H1 (cell line): ENCODE measurements at places on chromosomes 4 and X. TPM values are rescaled to one million over a fixed set of nuclear protein-coding genes. Genes with fewer than 3 reads are reported as not detected.

TKTL2 gene
- total RNA-seq, result not detected in 2 replicates

EDA2R gene
- total RNA-seq, result 5.0 and 5.1 TPM in 2 replicates

DNA sequence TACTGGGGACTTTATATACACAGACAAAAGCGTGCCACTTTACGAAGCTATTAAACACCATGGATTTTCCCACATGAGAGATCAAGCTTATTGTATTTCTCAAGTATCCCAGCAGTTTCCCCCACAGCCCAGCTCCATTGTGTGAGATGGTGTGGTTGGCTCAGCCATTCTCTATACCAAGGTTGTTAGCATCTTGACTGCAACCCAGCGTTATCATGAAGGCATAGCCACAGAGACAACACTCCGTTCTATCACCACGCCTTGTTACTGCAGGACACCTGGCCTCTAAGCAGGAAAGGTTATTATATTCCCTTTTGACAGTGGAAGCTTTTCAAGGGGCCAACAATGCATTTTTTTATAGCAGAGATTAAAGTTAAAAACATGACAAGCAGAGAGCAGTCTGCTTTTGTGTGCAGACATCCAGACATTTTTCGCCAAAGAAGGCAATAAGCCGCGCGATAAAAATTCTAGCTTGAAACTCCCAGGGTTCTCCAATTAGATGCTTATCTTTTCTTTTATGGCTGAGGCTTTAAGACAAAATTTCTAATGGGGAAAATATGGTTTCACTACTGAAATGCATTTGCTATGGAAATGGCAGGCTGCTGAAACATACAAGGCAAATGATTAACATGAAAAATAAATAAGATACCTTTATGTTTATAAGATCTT is 206.1 kb downstream of the MID1 start:
- H3K4me3 ChIP-seq, result no peak overlapping the region
- no peaks in the 10 kb centered on the region for H3K36me3 ChIP-seq
- no peak overlapping the region for H3K27ac ChIP-seq

DNA sequence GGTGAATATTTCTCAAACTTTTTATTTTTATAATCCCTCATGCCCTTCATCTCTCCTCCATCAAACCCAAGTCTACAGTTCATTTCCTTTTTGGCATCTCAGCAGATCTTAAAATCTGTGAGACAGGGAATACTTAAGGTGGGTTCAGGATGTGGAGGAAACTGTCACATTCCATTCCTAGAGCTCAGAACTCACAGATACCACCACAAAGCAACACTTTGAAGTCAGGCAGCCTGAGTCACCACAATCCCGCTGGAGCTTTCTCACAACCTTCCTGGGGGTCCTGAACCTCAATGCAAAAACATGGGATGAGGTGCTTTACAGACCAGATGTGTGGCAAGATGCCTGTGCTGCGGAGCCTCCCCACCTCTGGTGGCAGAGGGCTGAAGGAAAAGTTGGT is 63.2 kb downstream of the HHIP start:
- no peak for DNase-seq
- no peaks in the 10 kb centered on the region for H3K36me3 ChIP-seq
- no peak overlapping the region for H3K27ac ChIP-seq
- no peak overlapping the region for H3K4me3 ChIP-seq

GRCh38 chr4:79155336-79155735 is 170.5 kb downstream of the NAA11 start:
- H3K4me1 ChIP-seq, result no peaks in the 10 kb centered on the region
- H3K27ac ChIP-seq, result no peak overlapping the region
- no peaks in the 10 kb centered on the region for H3K36me3 ChIP-seq
- H3K4me3 ChIP-seq, result no peak overlapping the region
- no peaks in the 10 kb centered on the region for H3K27me3 ChIP-seq

GRCh38 chr4:111977419-111977965 is 167.8 kb upstream of the FAM241A start:
- H3K4me1 ChIP-seq, result no peaks in the 10 kb centered on the region
- no peak overlapping the region for H3K4me3 ChIP-seq
- no peaks in the 10 kb centered on the region for H3K27me3 ChIP-seq
- no peak for DNase-seq
- no peaks in the 10 kb centered on the region for H3K36me3 ChIP-seq
- H3K27ac ChIP-seq, result no peak overlapping the region

ERAS gene
- total RNA-seq, result not detected in 2 replicates

DNA sequence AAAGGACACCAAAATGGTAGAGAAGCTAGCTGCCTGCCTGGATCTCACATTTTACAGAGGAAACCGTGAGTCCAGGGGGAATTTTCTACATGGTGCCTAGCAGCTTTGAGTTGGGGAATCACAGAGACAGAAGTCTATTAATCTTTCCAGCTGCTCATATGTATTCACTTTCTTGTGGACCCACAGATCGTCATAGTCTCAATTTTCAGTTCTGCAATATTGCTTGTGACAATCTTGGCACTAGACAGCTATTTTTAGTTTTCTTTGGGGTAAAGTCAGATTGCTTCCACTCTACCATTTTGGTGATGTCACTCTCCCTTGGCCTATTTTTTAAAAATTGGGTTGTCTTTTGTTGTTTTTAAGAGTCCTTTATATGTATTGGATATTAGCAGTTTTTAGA is 233.4 kb upstream of the STK26 start:
- peaks cover 9% of the 10 kb centered on the region; the same call in 1 of the 2 replicates for H3K36me3 ChIP-seq
- no peak for DNase-seq
- H3K4me1 ChIP-seq, result no peaks in the 10 kb centered on the region
- H3K27ac ChIP-seq, result no peak overlapping the region
- no peaks in the 10 kb centered on the region for H3K27me3 ChIP-seq

DNA sequence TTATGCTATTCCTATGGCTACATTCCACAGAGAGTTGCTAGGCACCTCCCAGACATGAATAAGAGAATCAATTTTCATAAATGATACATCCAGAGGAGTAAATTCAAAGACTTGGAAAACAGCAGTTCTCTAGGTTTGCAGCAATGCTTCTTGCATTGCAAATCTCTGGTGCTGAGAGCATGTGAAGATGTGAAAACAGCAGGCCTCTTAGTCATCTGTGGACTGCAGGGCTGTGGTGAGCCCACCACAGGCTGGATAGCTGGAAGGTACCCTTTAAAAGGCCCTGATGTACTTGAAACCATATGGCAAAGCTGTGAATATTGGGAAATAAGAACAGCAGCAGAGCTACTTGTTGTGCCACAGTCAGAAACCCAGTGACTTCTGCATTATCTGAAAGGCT is 2135.9 kb downstream of the ARAP2 start:
- no peak overlapping the region for H3K27ac ChIP-seq
- no peak for DNase-seq
- no peak overlapping the region for H3K4me3 ChIP-seq
- no peaks in the 10 kb centered on the region for H3K4me1 ChIP-seq

- H3K27me3 ChIP-seq, result no peaks in the 10 kb centered on the region
- no peak for DNase-seq
- H3K27ac ChIP-seq, result no peak overlapping the region
These were observed 22.4 kb downstream of the MAP7D3 start for GRCh38 chrX:136228839-136229207.

GRCh38 chrX:97398030-97398551 is 514.4 kb downstream of the RPA4 start:
- DNase-seq, result no peak
- peaks cover 2% of the 10 kb centered on the region; the same call in 1 of the 2 replicates for H3K4me1 ChIP-seq
- H3K27me3 ChIP-seq, result no peaks in the 10 kb centered on the region
- peaks cover 24% of the 10 kb centered on the region; the same call in 1 of the 2 replicates for H3K36me3 ChIP-seq
- no peak overlapping the region for H3K27ac ChIP-seq

- H3K27ac ChIP-seq, result no peak overlapping the region
- H3K4me1 ChIP-seq, result peaks cover 2% of the 10 kb centered on the region
- H3K27me3 ChIP-seq, result no peaks in the 10 kb centered on the region
- H3K4me3 ChIP-seq, result no peak overlapping the region
- no peak for DNase-seq
These were observed 69.1 kb downstream of the PSAPL1 start for GRCh38 chr4:7365462-7366179.

HSFX2 gene
- not detected in 2 replicates for total RNA-seq

PTPN13 gene
- 54.3 and 57.9 TPM in 2 replicates for total RNA-seq
